ENCODE measurements at places on chromosomes 1 and 21. TPM values are rescaled to one million over a fixed set of nuclear protein-coding genes. Genes with fewer than 3 reads are reported as not detected.

Gene MARK1
- total RNA-seq: 1.8 TPM

Gene STXBP3
- total RNA-seq: 54.7 TPM

Gene COL6A1
- total RNA-seq: 1,582 TPM

Gene OLIG2
- total RNA-seq: 0.56 TPM

Gene HRNR
- not detected for total RNA-seq

Gene SELENBP1
- total RNA-seq: 8.1 TPM

Gene BRDT
- not detected for total RNA-seq

- no peak for DNase-seq
Observed at GRCh38 chr21:32772281-32773047, 909 bp upstream of the PAXBP1 start.

DNA sequence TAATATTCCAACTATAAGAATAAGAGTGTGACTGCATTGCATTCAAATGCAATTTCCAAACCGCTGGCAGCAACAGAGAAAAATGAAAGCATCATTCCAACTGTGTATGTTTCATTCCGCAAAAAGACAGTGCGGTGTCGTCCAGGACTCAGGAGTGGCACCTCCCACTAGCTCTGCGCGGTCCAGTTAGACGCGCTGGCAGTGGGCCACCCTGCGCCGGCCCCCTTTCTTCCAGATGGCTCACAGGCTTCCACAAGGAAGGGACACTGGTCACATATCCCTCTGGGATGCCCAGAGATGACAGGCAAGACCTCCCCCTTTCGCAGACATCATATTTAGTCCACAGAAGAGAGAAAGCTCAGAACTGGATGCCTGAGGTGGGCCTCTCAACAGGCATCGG is 11.9 kb downstream of the WRAP73 start:
- no peak for DNase-seq

DNA sequence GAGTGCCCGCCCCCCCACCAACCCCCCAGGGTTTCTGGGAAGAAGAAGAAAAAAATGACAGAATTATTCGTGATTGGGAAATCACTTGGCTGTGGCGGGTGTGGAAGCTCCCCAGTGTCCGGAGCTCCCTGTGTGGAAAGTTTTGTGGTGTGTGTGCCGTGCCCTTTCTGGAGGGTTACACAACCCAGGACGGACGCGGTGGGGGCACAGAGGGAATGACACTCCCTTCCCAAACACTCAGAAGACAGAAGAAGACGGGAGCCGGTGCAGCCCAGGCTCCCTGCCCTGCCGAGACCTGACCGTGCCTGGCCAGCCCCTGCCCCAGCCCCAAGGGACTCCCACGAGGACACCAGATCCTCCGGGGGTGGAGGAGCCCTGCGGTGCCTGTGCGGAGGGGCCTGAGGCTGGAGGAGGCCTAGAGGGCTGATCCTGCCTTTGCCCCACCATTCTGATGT is 33.0 kb upstream of the ADARB1 start:
- DNase-seq: no peak

DNA sequence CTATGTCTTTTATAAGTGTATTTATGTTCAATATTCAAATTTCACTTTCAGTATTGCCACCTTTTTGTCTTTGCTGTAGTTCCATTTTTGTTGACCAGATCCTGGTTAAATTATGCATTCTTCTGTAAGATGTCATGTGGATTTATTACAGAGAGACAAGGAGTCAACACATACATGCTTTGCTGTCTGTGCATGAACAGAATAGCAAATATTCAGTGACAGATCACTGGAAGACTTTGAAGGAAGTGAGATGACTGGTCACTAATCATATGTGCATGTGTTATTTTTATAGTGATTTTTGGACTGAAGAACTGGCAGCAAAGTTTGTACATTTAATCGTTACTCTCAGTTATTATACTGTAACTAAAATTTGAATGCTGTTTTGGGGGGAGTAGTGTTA is 117.2 kb downstream of the PLPPR5 start:
- no peak for DNase-seq

GRCh38 chr1:168261390-168261789 is 19.3 kb upstream of the TBX19 start:
- DNase-seq: no peak

GRCh38 chr1:170533298-170533697 is 1.3 kb downstream of the GORAB start:
- DNase-seq: no peak

- no peak for DNase-seq
Observed at GRCh38 chr1:45535988-45536766, 14.4 kb upstream of the AKR1A1 start.

DNA sequence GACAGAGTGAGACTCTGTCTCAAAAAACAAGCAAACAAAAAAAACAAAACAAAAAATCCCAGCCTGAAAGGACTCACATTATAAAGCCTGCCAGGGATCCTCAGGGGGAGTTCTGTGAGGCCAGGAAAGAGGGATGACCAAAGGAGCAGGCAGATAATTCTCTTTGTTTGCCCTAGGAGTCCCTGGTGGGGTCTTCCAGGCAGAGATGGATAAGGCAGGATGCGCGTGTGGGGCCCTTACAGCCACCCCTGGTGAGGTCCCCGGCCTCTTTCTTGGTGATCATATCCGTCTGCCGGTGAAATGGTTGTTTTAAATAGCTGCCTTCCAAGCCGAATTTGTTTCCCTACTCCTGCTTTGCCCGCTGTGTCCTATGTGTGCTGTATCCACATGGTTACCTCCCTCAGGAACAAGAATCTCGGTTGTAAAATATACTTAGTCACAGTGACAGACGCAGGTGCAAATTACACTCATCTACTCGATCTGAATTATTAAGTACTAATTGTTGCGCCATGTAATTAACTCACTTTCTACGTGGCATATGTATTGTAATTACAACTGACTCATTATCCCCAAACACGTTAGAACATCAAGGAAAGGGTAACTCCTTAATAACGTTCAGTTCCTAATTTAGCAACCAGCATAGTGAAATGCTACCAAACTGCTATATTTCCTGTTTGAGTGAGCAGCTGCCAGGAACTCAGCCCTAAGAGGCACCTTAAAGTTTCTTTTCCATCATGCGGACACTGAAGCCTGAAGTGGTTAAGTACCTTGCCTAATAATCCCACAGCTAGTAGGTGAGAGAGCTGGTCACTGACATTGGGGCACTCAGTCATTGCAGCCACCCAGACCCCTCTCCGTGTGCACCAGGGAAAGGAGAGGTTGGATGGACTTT is 106.4 kb downstream of the ZSCAN20 start:
- DNase-seq: peak; percentile 44

DNA sequence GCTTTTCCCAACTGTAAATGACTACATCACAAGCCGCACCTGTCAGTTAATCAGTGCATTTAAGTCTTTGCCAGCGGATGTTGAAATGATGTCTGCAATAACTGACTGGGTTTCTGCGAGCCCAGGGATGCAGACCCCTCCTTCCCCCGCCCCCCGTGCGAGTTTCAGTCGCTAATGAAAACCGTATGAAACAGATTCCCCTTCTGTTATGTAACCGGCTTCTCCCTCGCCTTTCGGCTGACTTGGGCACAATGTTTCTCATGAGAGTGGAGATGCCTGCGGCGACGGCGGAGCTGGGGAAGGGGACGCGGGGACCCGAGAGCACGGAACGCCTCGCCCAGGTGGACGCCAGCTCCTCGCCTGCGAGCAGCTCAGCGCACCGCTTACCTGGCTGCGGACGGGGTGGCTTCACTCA is 753 bp downstream of the KCNJ6 start:
- DNase-seq: no peak

GRCh38 chr1:7046314-7046713 is 261.1 kb downstream of the CAMTA1 start:
- peak; percentile 92 for DNase-seq

DNA sequence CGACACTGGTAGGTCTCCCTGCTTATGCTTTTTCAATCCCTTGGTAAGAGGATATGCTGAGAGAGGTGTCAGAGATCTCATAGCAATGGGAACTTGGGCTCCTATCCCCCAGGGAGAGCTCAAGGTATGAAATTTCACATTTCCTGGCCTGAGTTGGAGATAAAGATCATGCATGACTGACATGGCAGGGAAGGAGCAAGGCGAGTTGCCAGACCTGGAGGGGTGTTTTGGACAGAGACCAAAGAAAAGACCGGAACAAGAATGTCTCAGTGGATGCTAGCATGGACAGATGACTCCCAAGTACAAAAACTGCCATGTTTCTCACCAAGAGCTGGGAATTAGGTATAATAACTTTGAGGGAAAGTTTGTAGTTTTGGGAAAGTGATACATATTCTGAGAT is 334.1 kb upstream of the B3GALT2 start:
- no peak for DNase-seq

GRCh38 chr21:45530423-45531113 is 11.7 kb downstream of the SLC19A1 start:
- no peak for DNase-seq

- DNase-seq: no peak
Observed at GRCh38 chr1:239361403-239361802, 25.0 kb upstream of the CHRM3 start.

Measured in osteocyte (in vitro differentiated cells).